Mucosa of gallbladder (tissue), 1 donor: ENCODE measurements at places on chromosomes 12 and 14.
A peak's percentile ranks its signal among the peaks of the same experiment; 100 is the strongest.

DNA sequence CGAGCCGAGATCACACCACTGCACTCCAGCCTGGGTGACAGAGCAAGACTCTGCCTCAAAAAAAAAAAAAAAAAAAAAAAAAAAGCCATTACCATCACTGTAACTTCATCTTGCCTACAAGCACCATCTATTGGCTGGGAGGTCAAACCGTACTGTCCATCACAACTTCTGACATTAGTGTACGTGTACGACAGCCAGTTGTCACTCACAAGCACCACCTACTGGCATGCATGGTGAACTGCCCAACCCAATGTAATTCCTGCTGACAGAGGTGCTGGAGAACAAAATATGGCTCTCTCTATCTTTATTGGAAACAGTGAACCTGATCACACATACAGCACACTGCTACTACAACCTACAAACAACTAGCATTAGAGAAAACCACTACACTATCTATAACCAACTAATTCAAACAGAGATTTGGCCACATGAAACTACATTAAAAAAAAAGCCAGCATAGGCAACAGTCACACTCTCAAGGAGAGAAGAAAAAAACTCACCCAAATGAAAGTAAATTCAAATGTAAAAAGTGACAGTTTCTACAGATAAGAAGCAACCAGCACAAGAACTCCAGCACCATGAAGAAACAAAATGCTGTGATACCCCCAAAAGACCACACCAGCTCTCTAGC lies 82.3 kb downstream of the PUS7L start:
- no peak for DNase-seq

GRCh38 chr14:72513965-72514659 lies 379.8 kb downstream of the DPF3 start:
- no peak for DNase-seq

DNA sequence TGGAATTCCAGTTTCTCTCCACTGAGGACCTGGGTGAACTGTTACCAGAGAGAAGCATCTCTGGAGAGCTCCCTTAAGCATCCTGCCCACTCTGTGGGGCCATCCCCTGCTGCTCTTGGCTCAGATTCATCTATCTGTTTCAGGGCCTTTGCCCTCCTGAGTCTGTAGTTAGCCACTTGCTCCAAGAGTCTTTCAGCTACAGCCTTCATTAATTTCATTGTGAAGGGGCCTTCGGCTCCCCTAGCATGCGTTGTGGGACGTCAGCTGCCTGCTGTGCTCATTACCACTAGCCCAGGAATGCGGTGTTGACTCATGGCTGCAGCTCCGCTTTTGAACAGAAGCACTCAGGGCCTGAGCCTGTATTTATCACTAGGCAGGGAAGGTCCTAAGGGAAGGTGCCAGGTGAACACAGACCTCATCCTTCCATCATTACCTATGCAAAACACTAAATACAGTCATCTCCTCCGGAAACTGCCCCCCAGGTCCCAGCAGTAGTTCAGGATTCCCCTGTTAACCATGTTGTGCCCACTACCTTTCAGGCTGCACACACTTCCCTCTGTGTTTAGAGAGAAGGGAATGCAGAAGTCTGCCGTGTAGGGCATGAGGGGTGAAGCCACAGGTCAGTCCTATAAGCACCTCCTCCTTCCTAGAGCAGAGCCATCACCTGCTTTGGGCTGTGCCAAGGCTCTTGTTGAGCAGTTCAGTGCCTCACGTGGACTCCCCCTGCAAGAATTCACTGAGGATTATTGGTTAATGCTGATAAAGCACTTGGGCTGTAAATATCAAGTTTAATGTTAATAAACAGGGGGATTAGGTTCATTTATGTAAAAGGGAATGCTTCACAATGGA lies 191.4 kb downstream of the CACNA1C start:
- peak; percentile 28 for DNase-seq

GRCh38 chr12:4648104-4648500 lies 749 bp downstream of the AKAP3 start:
- DNase-seq, result no peak

GRCh38 chr14:49868720-49869114 lies 16.1 kb upstream of the NEMF start:
- DNase-seq, result no peak

DNA sequence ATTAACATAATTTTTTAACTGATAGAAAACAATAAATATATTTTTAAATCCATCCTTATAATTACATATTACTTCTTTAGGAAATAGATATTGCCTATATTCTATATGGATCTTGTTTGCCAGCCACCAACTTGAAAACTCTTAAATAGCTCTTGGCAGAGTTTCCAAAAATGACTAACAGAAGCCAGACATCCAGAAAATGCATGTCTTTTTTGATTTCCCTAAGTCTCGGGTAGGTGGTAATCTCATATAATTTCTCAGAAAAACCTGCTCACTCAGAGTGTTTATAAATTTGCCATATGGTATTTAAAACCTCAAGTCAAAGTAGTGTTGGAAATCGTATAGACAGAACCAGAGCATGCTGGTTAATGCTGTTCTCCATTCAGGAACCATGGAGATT lies 360.4 kb upstream of the FOXG1 start:
- DNase-seq, result no peak

DNA sequence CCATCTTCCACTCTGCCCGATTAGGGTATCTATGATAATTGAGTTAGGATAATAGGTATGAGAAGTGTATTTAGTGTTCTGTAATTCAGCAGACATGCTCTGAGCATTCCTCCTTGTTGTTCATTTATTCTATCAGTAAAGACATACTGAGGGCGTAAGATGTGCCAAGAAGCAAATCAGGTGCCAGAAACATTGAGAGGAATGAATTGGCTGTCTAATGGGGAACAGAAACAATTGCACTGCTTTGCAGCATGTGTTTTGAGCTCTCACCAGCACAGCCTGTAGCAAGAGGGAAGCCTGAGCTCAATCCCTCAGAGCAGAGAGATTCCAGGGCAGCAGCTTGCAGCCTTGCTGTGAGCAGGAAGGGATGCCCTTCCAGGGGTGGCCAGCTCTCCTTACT lies 589.3 kb downstream of the BCL11B start:
- no peak for DNase-seq

GRCh38 chr12:24084800-24085199 lies 135.3 kb upstream of the SOX5 start:
- DNase-seq, result no peak

GRCh38 chr12:117202556-117202955 lies 12.3 kb upstream of the FBXO21 start:
- no peak for DNase-seq

DNA sequence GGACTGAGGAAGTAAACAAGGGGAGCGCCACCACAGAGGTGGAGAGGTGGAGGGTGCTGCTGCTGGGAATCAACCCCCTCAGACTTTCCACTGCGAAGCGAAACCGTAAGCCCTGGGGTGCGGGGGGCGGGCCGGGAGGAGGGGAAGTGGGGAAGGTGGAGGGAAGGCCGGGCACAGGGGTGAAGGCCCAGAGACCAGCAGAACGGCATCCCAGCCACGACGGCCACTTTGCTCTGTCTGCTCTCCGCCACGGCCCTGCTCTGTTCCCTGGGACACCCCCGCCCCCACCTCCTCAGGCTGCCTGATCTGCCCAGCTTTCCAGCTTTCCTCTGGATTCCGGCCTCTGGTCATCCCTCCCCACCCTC lies at the start of gene LAG3:
TSS of gene LAG3 (plus strand) at position 190 of the 365 bp plus-strand sequence. CDS start 333 bp downstream, outside the sequence.
- DNase-seq, result no peak

DNA sequence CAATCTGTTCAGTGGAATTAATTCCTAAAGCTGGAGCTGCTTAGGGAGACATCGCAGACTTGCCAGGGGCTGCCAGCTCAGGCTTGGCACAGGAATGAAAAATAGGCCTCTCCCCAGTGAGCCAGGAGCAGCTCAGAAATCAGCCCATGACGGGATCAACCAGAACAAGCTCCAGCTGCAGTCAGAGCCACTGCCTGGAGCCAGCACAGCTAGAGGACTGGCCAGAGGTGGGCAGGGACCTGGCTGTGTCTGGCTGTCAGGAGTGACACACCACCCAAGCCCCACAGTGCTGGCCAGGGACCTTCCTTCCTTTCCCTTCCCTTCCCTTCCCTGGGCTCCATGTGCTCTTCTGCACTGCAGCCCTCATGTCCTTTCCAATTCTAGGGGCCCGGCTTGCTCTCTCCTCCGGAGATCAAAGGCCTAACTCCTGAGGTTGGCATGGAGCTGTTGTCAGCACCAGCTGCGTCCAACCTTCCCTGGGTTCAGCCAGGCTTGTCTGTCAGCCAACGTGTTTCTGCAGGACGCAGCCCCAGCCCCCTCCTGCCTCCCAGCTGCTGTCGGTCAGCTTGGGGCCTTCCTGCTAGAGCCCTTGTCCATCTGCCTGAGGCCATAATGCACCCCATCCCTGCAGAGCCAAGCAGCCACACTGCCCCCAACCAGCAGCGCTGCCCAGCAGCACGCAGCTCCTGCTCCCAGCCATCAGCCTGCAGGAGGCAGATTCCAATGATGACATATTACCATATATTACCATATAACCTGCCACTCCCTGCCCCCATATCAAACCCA lies 149.3 kb downstream of the CALM1 start:
- DNase-seq, result peak; percentile 25

GRCh38 chr12:112305951-112306350 lies 76.3 kb downstream of the HECTD4 start:
- DNase-seq, result peak; percentile 19

DNA sequence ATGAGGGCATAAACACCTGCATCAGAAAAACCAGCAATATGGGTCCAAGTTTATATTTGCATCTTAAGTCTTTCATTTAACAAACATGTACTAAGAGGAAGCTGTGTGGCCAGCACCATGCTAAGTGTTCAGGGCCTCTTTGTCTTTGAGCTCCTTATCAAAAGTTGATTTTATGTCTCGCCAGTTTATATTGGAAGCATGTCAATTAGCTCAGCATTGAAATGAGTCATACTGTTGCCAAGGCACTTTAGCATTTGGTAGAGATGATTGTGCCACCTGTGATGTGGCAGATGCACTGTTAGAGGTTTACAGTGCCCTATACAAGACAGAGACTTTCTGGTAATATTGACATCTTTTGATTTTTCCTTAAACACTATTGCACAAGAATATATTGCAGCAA lies 68.5 kb downstream of the BHLHE41 start:
- DNase-seq, result peak; percentile 22

DNA sequence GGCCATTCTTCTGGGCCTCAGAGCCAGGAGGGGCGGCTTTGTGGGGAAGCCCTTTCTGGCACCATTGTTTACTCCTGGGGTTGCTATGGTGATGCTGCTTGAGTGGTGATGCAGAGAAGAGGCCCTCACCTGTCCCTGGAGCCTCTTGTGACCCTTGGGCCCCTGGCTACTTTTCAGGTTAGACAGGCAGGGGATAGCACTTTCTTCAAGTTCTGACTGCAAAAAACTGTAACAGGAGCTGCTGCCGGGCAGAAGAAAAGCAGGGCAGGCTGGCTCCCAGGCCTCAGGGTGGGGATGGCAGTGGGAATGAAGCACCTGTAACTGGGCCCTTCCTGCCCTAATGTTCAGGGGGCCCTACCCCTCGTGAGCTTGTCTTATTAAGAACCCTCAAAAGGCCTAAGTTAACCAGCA lies at the start of gene TEX52:
TSS of gene TEX52 (minus strand) at position 19 of the 411 bp plus-strand sequence. CDS start at position 6, 13 bp downstream.
- DNase-seq, result no peak

- no peak for DNase-seq
Observed at GRCh38 chr14:105146181-105146975, 22.2 kb downstream of the JAG2 start.

GRCh38 chr14:77708749-77709148 lies 846 bp downstream of the SLIRP start:
- no peak for DNase-seq

GRCh38 chr12:128662101-128662500 lies 161.7 kb downstream of the SLC15A4 start:
- DNase-seq, result peak; percentile 37

- no peak for DNase-seq
Observed at GRCh38 chr12:56903374-56903773, 30.8 kb downstream of the SDR9C7 start.

GRCh38 chr12:26378711-26379110 lies 183.3 kb downstream of the SSPN start:
- DNase-seq, result no peak

DNA sequence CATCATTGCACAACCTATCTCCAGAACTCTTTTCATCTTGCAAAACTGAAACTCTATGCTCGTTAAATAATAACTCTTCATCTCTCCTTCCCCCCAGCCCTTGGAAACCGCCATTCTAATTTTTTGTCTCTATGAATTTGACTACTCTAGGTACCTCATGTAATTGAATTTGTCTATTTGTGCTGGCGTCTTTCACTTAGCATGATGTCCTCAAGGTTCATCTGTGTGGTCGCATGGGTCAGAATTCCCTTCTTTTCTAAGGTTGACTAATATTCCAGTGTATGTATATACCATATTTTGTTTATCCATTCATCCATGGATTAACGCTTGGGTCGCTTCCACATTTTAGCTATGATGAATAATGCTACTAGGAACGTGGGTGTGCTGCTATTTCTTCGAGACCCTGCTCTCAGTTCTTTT lies 80.1 kb downstream of the PLXNC1 start:
- DNase-seq, result no peak

- DNase-seq, result no peak
Observed at GRCh38 chr14:33631021-33631420, 319.9 kb downstream of the EGLN3 start.

DNA sequence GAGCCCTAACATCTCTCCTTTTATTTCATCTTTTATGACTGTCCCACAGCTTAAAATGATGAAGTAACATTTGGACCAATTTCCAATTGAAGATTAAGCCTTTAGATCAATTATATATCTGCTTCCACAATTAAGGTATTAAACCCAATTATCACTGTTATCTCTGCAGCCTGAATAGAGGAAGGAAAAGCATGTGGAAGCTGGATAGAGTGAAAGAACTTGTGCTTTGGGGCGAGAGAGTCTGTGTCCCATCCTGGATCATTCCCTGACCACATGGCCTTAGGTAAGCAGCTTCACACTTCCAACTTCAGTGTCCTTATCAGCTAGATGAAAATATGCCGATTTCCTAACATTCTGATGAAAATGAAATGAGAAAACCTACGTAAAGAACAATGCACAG lies 61.4 kb upstream of the TSPAN8 start:
- no peak for DNase-seq

DNA sequence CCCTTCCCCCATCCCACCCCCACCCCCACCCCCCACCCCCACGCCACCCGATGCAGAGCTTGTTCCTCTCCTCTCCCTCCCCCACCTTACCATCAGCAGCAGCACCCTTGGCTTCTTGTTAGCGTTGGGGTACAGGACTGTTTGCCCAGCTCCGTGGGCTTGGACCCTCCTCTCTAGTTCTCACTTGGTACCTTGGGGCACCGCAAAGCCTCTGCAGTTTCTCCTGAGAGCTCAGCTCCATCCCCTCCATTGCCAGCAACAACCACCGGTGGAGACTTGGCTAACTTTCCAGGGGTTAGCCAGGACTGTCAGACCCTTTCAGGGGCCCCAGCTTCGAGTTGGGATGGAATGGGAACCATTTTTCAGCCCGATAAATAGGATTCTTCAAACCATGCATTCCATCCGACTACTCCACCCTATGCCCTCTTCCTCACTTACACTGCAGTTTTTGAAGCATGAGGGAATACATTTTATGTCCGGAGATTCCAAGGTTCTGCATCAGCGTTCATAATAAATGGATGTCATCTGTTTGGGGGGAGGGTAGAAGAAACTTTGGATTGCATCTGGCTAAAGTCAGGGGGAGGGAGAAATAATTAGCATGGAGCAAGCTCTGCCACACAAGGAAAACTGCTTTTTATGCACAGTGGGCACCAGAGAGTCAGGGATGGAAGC lies 1.1 kb downstream of the SCN8A start:
- DNase-seq, result no peak
